DMS79 (cell line): ENCODE measurements at places on chromosomes 7 and 10.

DNA sequence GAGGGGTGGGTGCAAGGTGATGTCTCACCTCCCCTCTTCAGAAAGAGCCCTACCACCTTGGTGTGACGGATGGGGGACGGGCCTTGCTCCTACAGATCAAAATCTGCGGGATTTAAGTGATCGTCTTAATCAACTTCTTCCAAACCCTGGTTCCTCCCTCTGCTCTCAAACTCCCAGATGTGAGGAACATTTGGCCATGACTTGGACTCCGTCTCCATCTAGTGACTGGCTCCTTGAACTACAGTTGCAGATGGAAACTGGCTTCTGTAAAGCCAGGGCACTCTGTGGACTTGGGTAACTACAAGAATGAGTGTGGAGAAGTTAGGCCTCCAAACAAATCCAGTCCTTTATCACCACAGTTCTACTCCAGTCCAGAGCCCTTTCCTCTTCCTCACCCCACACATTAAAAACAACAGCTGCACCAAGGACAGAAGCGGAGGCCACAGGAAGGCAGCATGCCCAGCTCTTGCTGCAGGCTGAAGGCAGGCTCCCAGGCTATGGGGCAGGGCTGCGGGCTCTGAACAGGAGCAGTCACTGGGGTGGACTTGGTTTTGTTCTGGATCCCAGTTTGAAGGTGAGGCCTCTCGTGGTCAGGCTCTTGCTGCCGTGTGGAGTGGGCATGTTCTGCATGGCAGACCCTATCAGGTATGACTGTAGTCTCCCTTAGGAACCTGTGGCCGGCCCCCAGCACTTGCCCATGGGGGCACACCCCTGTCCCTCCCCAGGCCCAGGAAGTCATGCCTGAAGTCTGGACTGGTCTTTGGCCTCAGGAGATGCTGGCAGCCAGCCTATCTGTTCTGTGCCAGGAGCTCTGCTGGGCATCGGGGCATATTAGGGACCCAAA, 79.4 kb downstream of the VWC2 start:
- DNase-seq, result peak; percentile 24

DNA sequence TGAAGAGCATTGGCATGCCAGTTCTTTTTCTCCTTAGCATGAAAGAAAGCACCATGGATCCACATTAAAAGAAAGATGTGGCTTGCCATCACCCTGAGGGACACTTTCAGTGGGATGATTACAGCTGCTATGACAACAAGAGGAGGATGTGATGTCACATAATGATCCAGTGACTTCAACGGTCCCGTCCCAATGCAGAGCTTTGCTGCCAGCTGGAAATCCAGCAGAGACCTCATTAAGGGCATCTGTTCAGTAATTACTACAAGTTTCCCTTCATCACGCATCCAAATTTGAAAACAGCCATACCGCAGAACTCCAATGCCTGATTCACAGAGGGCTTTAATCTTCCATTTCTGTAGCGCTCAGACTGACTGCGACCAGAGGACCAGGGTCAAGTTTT, 206.6 kb downstream of the LSM5 start:
- DNase-seq, result no peak

DNA sequence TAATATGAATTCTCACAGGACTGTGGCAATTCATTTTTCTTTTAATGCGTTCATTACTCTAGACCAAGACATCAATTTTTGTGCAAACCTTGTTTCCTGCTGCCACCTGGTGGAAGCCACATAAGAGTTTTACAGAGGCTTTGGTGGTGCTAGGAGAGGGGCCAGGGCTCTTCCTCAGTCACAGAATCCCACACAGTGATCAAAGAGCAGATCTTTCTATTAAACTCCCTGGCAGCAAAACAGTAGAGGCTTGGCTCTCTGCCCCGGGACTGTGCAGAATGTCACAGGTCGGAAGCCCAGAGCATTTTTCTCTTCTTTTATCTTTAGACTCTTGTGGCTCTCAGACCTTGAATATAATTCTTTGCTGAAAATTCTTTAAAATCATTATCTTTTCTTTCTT, 506.4 kb upstream of the C7orf33 start:
- DNase-seq, result peak; percentile 30

DNA sequence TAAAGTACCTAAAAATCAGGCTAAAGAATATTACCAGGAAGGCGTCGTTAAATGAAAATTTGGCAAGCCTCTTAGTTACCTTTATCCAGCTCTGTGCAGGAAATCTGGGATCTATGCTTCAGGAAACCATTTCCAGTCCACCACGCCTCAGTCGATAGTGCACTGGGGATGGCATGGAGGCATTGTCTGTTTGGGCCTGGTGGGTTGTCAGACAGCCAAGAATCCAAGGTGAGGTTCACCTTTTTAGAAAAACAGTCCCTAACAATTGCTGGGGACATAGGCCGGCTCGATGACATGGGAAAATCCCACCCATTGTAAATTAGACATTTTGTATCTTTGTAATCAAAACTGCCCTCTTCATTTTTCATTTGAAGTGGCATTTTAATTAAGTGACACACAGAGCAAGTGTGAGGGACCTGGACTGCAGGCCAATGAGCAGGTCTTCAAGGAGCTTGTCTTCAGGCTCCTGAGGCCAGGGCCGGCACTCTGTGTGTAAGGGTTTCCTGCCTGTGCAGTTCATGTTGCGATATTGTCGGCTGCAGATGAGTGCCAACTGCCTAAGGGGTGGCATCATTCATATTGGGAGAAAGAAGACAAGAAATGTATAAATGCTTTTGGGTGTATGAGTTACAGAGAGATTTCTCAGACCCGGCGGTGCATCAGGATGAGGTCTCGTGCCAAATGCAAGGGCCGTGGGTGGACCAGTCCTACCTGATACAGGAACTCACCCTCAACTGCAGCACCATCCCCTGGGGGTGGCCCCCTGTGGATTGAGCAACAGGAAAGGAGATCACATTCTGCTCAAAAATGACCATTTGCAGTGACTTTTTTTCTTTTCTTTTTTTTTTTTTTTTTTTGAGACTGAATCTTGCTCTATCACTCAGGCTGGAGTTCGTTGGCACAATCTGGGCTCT, 80.8 kb downstream of the PTPRE start:
- no peak for DNase-seq

DNA sequence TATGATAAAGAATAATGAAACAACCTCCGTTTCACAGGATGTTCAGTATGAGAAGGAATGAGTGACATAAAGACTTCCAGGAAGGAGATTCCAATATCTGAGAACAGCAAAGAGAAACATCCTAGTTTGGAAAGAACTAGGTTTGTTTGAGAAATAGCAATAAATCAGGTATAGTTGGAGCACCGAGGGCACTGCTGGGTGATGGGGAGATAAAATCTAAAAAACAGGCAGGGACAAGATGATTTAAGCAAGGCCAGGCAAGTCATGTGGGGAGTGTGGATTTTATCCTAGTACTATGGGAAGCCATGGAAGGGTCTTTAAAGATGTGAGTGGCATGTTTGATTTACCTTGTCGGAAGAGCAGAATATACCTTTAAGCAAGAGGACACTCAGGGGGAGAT, 169.7 kb downstream of the SPAG6 start:
- no peak for DNase-seq

DNA sequence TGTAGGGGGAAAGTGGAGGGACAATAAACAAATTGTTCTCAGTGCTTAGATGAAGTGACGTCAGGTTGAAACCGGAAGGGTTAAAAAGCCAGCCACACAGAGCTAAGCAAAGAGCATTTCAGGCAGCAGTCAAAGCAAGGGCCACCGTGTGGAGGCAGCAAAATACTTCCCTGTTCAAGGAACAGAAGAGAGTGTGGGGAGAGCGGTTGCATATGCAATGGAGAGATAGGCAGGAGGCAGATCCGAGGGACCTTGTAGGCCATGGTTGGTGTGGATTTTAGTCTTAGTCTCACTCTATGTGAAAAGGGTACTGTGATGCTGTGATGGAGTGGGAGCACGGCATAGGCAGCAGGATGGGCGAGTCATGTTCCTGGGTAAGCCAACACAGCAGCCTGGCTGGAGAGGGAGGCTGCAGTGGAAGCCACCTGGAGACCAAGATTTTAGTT, 3.8 kb upstream of the STN1 start:
- no peak for DNase-seq

DNA sequence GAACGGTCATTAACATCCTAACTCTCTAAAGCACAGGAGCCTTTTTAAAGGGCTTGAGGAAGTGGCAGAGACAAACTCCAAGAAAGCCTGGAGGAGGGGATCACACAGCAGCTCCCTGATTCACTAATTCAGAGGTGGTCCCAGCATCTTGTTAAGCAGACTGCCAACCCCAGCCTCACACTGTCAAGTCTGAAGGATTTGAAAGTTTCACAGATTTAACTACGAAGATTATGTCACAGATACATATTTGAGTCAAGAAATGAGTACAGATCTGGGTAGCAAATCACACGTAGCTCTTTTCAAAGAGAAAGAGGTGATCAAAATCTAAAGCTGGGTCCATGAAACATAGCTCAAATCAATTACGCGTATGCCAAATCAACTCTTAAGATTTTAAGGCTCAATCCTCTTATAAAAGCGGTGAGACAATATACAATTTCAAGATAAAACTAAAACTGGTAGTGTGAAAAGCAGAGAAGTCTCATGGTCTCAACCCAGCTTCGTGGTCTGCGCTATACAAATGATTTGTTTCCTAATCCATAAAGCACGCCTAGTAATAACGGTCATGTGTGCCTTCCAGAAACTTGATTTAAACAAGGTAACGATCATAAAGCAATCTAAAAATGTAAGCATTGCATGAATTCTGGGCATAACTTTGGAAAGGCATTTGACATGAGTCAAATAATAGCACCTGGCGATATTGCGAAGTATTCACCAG, 229.9 kb upstream of the MKLN1 start:
- DNase-seq, result no peak

- no peak for DNase-seq
These were observed 1.1 kb upstream of the STK32C start for GRCh38 chr10:132308587-132309470.

DNA sequence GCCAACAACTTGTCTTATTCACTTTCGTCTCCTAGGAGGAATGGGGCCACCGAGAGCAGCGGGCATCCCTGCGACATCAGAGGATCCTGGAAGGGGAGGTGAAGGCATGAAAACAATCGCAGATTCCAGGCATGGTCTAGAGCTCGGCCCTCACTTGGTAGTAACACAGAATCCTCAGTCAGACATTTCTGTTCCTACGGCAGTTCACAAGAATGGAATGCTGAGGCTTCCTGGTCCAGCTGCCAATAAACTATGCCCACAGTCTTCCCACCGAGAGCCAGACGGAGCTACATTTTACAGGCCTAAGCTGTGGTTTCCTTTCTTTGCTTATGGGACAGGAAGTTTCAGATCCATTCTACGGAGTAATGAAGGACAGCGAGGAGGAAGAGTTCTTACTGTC, 75.8 kb downstream of the OR13A1 start:
- DNase-seq, result no peak

GRCh38 chr10:78552261-78552811, 516.4 kb upstream of the ZMIZ1 start:
- peak; percentile 22 for DNase-seq

- peak; percentile 1 for DNase-seq
These were observed 300.9 kb downstream of the BICC1 start for GRCh38 chr10:58813573-58813972.

- DNase-seq, result no peak
These were observed 38.9 kb downstream of the ADAP1 start for GRCh38 chr7:915291-916218.

GRCh38 chr10:110762109-110762848, 109.4 kb upstream of the PDCD4 start:
- DNase-seq, result no peak

- no peak for DNase-seq
These were observed 23.2 kb downstream of the PDZD8 start for GRCh38 chr10:117351996-117352395.

DNA sequence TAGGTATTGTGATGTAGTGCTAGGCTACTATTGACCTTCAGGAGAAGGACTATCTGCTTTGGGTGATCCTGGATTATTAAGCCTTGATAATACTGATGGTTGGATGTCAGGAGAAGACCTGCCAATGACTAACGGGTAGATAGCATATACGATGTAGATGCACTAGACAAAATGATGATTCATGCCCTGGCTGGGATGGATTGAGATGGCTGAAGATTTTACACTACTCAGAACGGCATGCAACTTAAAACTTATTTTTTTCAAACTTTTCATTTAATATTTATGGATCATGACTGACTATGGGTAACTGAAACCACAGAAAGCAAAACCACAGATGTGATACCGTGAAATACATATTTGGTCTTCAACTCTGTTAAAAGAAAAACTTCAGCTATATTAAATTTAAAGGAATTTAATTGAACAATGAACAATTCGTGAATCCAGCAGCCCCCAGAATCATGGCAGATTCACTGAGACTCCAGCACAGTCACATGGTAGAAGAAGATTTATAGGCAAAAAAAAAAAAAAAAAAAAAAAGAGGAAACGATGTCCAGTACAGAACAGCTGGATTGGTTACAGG, 124.6 kb upstream of the CDK13 start:
- no peak for DNase-seq

DNA sequence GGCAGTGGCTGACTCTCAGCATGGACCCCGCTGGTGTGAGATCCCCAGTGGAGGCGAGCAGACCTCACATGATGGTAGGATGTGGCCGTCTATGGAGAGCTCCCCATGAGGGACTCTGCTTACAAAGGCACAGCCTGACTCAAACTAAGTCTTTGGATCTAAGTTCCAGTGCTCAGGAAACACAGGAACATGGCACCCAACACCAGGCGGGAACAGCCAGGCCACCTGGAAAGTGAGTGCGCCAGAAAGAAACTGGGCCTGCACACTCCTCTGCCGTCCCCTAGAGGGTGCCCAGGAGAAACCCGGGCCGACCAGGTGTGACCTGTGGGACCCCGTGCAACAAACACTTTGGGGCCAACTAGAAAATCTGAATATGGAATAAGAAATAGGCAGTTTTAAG, 10.0 kb downstream of the PITRM1 start:
- DNase-seq, result no peak
